ENCODE measurements at places on chromosomes 2 and 18.

GRCh38 chr2:112794131-112794733, 9.9 kb upstream of the IL1A start:
- no peak for DNase-seq

DNA sequence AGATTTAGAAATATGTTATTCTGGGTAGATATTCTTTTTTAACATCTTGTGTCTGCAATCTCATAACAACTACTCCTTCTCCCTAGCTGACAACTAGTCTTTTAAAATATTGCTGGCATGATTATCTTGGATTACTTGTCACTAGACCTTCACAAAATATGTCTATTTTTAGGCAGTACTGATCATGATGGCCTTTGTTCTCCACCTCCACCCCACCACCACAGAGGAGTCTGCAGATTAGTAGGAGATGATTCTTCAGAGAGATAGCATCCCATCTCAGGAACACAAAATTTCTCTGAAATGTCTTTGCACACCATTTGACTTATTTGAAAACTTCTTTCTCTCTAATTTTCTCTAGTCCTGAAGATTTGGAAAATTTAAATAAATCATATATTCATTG, 338.1 kb upstream of the SPHKAP start:
- DNase-seq, result no peak

DNA sequence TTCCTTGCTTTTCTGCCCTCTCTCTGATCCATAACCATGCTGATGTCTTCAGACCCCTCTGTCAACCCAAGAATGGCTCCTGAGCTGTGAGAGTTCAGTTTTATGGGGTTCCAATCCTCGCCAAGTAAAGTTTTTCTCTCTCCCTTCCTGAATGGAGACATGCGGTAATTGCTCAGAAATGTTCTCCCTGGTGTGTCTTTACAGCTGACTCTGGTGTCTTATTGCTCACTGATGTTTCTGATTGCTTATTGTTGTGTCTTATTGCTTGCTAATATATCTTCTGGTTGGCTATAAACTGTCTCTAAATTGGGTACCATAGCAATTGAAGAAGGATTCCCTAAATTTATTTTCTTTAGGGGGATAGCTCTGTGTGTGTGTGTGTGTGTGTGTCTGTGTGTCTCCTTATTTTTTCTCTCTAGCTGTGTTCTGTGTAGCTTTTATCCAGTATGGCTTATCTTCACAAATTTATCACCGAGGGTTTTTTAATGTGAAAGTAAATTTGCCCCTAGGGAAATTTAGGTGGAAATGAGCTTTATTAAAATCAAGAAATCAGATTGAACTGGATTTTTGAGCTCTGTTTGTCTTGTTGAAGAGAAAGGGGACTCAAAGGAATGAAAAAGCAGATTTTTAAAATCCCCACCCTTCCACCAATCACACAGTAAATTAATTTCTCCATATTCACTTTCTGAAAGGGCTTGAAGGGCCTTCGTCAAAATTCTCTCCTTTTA, 19.5 kb downstream of the MGAT5 start:
- DNase-seq, result no peak

DNA sequence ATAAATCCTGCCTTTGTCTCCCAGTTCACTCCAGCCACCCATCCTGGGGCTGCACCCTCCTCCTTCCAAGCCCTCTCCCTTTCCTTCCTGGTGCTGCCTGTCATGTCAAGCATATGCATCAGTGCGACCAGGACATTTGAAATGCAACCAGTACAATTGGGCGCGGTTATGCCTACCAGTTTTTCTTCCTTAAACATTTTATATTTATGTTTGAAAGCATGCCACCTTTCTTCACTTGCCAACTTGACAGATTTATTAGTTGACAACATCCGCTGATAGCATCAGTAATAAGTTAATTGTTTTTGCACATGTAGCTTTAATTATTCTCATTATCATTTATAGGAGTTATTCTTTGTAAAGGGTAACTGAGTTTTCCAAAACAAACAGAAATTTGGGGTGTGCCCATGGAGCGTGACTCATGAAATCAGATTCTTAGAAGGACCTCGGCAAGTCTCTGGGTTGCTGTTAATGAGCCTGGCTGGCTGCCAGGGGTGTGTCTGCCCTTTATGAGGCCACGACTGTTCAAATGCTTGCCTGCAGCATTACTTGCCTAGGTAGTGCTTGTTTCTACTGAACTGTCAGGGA, 32.8 kb upstream of the IL1B start:
- DNase-seq, result no peak

- DNase-seq, result no peak
These were observed 232.3 kb upstream of the ITGA4 start for GRCh38 chr2:181224866-181225265.

DNA sequence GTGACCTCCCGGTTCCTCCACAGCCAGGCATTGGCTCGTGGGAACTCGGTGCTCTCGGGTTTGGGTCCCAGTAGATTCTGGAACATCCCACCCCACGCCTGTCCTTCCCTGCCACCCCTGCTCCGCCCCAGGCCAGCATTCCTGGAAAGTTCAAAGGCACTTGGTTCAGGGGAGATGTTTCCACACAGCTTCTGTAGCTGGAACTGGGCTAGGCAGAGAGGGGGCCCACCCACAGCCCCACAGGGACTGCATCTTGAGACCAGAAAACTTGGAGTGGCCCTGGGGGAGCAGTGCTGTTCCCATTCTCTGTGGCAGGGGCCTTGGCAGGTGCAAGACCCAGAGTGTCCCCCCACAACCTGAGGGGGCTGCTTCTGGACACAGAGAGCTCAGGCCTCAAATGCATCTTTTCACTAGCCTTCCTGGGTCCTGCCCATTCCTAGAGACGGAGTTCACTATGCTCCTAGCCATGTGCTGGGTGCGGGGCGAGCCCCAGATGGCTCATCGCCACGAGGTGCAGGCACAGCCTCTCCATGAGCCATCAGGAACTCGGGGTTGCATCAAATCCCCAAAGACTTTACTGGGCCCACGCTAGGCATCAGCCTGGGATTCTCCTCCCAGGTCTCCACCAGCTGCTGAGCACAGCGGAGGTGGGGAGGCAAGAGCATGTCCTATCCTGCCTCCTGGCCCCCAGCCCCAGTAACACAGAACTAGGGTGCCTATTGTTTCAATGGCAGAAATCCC, 68.7 kb downstream of the ZFP36L2 start:
- no peak for DNase-seq

GRCh38 chr2:183123117-183123958, 905 bp upstream of the NUP35 start:
- DNase-seq, result no peak

- no peak for DNase-seq
These were observed 29.0 kb upstream of the SLC35F6 start for GRCh38 chr2:26735097-26735496.

DNA sequence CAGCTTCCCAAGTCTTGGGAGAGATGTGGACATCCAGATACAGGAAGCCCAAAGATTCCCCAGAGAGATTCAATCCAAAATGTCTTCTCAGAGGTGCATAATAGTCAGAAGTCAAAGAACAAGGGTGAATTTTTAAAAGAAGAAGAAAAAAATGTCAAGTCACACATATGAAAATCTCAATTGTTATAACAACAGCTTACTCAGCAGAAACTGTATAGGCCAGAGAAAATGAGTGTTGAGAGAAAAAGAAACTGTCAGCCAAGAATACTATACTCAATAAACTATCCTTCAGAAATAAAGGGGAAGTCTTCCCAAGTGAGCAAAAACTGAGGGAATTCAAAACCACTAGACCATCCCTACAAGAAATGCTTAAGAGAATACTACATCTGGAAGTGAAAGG, 612.9 kb upstream of the POU3F3 start:
- DNase-seq, result no peak

DNA sequence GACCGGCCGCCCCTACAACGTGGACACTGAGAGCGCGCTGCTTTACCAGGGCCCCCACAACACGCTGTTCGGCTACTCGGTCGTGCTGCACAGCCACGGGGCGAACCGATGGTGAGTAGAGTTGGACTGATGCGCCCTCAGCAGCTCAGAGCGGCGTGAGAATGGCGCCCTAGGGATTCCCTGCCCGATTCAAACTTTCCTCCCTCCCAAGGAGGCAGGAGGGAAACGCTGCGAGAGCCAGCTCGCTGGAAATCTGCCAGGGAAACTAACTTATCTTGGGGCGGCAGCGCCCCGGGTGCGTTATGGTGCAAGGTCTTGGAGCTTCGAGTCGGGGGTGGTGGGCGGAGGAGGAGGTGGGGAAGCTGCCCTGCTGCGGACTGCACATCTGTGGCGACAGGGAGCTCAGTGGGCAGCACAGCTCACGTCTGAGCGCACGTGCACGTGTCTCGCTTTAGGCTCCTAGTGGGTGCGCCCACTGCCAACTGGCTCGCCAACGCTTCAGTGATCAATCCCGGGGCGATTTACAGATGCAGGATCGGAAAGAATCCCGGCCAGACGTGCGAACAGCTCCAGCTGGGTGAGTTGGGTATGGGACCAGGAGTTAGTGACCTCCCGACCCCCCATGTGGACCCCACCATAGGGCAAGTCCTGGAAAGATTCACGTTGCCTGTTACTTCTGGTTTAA, 697 bp downstream of the ITGA4 start:
- DNase-seq, result peak; percentile 52

GRCh38 chr2:27013738-27014137, 19.0 kb upstream of the TMEM214 start:
- no peak for DNase-seq

DNA sequence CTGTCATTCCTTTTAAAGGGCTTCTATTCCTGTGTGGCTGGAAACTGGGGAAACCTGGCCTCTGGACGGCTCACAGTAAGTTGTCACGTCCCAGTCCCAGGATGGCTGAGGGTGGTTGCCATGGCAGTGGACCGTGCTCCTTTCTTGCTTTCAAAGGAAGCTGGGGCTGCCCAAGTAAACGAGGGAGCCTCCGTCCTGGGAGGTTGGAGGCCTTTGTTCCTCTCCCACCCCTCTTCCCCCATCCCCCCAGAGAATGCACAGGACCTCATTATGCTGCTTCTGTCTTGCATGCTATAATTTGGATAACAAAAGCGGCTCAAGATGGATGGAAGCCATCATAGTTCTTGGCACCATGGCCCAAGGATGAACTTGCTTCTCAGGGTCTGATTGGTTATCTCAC, 325.5 kb upstream of the HS6ST1 start:
- DNase-seq, result no peak

DNA sequence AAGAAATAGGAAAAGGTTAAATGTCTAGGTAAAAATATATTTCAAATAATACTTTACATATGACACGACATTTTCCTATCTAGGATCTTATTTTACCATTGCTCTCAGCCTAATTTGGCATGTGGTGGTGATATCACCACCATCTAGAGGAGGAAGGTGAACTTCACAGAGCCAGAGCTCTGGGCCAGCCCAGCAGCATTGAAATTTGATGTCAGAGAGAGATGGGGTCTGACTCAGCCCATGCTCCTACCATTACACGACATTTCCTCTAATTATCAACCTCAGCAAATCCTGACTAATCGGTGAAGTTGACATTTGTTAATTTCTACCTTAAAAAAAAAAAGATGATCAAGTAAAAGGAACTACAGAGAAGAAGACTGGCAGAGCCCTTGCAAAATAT, 42.3 kb downstream of the LRRTM4 start:
- no peak for DNase-seq
